ENCODE measurements at places on chromosomes 6 and 20.

DNA sequence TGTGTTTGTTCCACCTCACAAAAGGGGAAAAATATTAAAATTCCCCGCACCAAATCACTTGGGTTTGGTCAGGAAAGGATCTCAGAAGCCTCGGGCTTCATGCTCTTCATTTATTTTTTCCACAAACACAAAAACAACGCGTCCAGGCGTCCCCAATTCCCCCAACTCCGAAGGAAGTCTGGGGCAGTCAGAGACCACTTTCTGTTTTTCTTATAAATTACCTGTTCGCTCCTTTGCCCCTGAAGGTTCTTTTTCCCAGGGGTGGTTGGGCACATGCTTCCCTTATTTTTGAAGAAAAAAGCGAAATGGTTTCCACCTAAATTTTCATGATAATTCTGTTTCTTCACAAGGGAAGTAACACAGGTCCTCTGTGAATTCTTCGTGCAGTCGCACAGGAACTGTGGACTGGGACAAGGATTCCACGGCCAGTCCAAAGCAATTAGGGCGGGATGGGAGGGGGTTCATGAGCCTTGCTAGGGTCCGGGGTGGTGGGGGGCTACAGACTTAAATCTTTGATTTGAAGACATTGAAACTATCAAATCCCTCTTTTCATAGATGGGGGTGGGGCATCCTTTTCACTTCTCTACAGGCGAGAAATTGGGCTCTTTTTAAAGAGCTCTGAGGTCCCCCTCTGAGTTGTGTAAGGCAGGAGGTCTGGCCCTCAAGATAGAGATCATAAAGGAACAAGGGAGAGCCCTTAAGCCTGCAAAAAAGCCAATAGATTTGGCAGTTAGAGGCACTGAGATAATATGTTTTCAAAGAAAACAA lies 30.5 kb upstream of the HFE start:
- DNase-seq = no peak

DNA sequence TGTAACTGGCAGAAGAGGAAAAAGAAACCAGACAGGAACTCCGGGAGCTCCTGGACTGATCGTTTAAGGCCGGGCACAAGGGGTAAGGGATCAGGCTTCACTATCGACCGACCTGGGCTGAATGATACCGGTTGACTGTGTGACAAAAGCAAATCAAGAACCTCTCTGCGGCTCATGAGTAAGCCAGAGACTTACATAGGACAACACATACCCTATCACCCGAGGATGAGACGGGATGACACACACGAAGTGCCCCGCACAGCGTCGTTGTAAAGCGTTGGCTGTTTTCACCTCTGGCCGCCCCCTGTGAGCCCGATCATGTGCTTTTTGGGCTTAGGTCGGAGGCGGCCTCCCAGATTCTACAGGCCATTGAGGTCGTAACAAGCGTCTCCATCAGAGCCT lies 695 bp upstream of the TGIF2 start:
- DNase-seq = peak; percentile 59

- no peak for DNase-seq
Observed at GRCh38 chr20:55153001-55153645, 677.7 kb downstream of the DOK5 start.

- DNase-seq = no peak
Observed at GRCh38 chr6:41557335-41557734, 11.2 kb downstream of the FOXP4 start.

DNA sequence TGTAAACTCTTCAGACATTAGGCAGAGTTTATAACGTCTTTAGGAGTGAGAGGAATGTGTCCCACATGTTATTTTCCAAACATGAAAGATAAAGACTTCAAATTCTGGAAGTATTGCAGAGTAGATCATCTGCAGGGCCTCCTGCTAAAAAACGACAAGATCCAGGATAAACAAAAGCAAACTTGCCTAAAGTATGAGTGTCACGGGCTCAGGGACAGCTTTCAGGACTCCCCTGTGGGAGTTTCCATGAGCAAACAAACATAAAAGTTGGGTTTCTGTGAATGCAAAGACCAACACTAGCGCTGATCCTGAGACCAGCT lies 76.9 kb downstream of the TXNDC5 start:
- DNase-seq = no peak

DNA sequence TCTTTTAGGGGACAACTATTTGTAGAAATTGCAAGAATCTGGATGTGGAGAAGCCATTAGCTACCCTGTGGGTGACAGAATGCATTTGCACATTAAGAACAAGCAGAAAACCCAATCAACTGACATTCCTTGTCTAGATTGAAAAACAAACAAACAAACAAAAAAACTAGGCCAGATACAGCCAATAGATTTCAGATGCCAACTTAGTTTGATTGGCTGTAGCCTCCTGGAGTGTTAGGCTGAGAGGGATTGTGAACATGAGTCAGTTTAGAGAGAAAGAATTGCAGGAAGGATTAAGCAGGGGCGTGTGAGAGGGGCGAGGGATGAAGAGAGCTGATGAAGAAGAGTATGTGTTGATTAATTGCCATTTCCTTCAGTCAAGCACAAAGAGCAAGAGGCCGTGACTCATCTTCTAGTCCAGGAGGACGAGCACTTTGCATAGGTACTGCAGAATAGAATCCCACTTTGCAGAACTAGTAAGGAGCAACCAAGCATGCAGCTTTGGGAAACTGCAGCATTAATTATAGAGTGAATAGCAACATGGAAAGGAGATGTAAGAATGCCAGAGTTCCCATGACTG lies 188.0 kb upstream of the RAB32 start:
- DNase-seq = no peak

DNA sequence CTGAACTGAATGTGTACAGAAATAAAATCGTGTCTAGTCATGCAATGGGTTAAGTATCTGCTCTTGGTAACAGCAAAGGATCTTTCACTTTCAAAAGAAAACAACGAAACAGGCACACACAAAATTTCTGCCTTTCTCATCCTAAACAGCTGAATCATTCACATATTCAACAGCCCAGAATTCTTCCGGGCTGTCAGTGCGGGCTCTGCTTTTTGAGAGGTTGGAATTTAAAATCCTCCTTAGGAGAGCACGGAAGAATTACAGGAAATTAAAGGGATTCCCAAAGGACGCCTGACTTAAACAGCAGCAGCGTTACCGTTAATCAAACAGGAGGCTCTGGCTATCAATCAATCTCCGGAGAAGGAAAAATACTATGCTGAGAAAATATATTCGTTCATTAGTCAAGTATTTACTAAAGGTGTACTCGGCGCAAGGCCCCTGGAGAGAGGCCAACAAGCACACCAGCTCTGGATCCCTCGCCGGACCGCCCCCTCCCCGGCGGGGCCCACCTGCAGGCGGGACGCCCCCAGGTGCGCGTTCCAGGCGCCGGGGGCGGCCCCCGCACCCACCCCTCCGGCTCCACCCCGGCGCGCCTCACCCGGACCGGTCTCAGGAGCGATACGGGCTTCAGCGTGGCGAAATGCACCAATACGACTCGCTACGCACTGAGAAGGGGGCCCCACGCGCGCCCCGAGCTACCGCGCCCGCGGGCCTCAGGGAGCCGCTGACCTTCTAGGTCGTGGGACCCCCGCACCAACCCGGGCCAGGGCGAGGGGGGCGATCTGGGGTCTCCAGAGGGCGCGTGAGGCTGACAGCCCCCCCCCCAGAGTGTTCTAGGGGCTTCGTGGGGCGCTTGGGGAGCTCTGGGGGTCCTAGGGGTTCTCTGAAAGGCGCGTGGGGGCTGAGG lies 1.0 kb downstream of the NAPB start:
- peak; percentile 58 for DNase-seq

DNA sequence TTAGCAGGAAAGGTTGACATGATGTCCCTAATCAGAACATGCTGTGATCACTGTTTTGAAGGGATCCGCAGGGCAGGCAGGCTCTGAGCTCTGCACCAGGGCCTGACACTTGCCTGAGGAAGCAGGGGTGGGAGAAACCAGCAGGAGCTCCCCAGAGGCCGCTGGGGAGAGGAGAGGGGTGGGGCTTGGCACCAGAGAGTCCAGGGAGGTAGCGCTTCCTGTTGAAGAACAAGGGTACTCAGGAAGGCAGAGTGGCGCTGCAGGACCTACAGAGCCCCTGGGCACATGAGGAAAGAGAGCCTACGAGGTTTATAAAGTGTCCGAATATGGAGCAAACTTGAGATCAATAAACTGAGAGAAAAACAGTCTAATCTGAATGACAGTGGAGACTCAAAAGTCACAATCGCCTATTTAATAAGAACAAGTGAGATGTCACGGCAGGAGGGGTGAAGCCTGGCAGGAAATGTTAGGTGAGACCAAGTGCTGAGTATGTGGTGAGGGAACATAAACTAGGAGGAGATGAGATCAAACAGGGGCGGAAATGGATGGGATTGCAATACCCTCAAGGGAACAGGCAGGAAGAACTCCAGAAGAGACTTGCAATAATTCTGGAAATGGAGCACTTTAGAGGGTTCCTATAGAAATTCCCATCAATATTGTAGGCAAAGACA lies 5.8 kb upstream of the TBXT start:
- DNase-seq = no peak

GRCh38 chr6:37110500-37111461 lies 59.2 kb upstream of the PIM1 start:
- DNase-seq = peak; percentile 48

DNA sequence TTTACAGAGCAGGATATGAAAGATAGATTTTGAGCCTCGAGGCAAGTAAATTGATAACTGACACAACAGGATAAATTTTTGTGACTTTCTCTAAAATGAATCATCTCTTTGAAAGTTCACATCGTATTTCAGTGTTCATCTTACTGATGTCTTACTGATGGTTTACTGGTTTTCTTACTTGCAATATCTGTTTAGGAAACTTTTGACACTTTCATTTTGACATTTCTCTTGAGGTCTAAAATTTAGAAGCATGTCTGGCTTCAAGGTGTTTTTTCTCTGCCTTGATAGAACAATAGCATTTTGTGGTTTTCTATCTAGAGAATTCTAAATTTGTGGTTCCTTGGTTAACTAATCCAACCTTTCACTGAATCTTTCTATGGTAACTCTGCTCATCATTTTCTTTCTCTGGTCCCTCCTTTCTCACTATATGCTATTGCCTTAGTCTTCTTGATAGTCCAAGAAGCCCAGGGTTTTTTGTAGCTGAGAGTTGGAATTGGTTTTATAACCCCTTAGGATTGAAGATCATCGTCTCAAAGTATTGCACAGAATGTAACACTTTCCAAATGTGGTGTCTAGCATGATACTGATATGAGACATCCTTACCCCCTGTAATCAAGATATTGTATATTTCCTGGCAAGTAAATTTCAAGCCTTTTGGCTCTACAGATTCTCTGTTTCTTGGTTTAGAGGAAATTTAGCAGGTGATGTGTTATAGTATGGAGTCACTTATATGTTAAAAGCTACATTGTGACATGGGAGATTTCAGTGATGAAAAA lies 98.7 kb downstream of the RNF144B start:
- no peak for DNase-seq

- peak; percentile 59 for DNase-seq
Observed at GRCh38 chr6:153023977-153024708, 21.6 kb upstream of the MTRF1L start.

DNA sequence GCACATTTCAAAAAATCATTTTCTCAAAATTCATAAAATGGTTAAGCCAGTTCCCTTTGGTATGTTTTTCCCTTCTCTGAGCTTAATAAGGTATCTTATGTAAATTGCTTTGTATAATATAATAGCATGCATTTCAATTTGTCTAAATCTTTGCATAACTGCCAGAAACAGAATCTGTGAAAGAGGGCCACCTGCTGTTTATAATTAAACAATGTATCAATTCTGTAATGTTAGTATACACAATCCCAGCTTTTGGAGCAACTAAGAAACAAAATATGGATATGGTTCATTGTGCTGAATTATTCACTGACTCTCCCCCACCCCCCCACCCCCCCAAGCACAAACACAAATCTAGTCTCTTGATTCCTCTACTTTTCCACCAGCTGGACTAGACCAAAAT lies 54.8 kb downstream of the GPX5 start:
- no peak for DNase-seq

GRCh38 chr6:121263742-121264141 lies 70.5 kb downstream of the TBC1D32 start:
- DNase-seq = no peak

DNA sequence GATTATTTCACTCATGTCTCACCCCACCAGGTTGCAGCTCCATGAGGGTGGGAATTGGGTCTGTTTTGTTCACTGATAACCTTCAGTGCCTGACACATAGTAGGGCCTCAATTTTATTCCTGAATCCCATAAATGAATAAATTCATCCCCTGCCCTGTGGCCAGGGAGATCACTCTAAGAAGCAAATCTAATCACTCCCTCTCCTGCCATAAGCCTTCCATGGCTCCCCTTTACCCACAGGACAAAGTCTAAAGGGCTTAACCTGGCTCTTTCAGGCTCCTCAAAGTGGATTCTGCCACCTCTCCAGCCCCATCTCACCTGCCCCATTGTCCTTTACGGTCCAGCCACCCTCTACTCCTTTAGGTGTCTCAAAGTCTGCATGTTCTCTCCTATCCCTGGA lies 141.8 kb upstream of the PTPN1 start:
- DNase-seq = no peak

DNA sequence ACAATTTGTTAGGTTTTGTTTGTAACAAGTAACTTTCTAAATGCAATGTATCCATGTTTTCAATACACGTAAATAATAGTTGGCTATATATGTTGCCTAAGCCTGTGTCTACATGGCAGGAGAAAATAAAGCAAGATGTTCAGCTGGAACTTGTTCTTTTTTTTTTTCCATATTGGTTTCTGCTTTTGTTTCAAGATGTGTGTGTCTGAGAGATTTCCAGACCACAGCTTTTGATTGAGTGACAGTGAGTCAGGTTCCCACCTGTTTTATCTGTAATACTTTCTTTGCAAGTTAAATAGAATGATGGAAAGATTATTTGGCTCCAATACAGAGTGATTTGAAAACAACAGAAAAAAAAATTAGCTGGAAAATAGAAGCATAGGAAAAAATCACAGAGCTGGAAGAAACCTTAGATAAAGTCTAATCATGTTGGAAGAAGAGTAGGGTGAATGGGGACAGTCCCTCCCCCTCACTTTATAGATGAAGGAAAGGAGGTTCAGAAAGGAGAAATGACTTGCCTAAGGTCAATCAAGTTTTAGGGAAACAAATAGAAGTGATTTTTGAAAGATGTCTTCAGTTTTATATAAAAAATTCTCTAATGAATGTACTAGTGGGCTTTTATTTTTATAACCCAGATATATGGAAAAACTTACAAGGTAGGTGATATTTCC lies 150.9 kb upstream of the STMND1 start:
- DNase-seq = no peak

GRCh38 chr20:13613917-13614316 lies 24.8 kb downstream of the TASP1 start:
- no peak for DNase-seq

- DNase-seq = no peak
Observed at GRCh38 chr20:24446811-24447210, 22.6 kb upstream of the SYNDIG1 start.

- no peak for DNase-seq
Observed at GRCh38 chr6:18465410-18466154, 78.4 kb downstream of the RNF144B start.
